GM04504 (cell line): ENCODE measurements at places on chromosomes 13 and 19.

DNA sequence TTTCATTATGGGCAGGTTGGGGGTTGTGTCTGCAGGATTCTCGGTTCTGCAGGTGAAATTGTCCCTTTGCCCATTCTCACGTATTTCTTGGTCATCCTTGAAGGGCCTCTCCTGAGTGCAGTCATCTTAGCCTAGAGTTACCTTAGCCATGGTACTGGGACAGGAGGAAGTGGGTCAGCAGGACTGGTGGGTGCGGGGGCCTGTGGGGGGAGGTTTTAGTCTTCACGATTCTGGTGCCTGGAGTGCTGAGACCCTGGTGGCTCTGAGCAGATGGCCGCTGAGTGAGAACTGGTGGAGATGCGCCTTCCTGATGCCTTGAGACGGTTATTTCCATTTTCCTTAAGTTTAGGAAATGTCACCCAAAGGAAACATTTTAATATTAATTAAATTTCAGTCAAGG, 11.8 kb downstream of the COL4A2 start:
- no peak for DNase-seq

- DNase-seq, result no peak
Observed at GRCh38 chr13:109856350-109856749, 70.0 kb upstream of the IRS2 start.

GRCh38 chr19:28393574-28394336, 819.2 kb downstream of the UQCRFS1 start:
- no peak for DNase-seq

- DNase-seq, result no peak
Observed at GRCh38 chr19:30047432-30047831, 105.4 kb downstream of the URI1 start.
